Activated T-helper 1 cell treated with anti-CD3 and anti-CD28 coated beads, Interleukin-2, amount 50 U/mL, for 16 hours (primary cell): ENCODE measurements at places on chromosomes 2 and 18.

GRCh38 chr2:29703336-29703735 lies 218.1 kb downstream of the ALK start:
- no peak for DNase-seq

DNA sequence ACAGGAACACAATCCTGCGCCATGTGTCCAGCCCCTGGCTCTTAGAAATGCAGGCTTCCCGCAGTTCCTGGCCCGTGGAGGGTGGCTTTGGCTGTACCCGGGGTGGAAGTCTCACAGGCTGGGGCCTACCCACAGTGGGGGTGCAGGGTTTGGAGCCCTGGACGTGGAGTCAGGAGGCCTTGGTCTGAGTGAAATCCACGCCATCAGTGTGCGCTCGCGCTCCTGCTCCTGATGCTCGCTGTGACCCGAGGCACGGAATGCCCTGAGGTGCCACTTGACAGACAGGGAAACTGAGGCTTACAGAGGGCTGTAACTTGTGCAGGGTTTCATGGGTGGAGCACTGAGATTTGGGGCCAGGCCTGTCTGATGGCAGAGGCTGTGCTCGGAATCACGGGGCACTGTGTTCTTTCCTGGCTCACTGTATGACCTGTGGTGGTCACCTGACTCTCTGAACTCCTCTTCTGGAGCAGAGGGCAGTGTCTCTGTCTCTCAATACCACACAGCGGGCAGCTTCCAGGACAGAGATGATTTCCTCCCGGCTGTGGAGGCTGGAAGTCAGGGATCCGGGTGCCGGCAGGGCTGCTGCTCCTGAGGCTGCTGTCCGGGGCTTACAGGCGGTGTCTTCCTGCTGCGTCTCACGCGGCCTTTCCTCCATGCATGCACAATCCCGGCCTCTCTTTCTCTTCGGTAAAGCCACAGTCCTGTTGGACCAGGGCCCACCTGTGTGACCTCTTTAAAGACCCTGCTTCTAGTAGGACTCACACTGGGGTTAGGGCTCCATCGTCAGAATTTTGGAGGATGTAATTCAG lies 25.9 kb upstream of the ALLC start:
- DNase-seq = no peak

- no peak for DNase-seq
Observed at GRCh38 chr2:233023761-233024410, 8.6 kb upstream of the NEU2 start.

DNA sequence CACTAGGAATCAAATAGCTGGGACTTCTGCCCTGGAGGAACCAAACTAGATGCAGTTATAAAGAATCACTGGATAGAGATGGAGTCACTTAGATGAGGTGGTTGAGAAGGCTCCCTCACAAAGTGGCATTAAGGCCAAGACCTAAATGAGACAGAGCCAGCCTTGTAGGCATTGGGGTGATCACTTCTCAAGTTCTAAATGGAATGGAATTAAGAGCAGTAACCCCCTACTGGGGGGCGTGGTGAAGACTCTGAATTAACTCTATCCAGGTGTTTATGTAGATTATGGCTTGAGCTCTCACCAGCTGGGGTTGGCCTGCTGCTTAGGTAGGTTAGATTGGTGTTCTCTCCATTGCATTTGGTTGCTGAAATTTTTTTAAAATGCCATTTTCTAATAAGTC lies 71.3 kb downstream of the TTC27 start:
- DNase-seq = no peak

GRCh38 chr2:181836583-181836982 lies 54.9 kb upstream of the ITPRID2 start:
- DNase-seq = no peak

GRCh38 chr2:238291550-238292281 lies 3.3 kb upstream of the PER2 start:
- no peak for DNase-seq

DNA sequence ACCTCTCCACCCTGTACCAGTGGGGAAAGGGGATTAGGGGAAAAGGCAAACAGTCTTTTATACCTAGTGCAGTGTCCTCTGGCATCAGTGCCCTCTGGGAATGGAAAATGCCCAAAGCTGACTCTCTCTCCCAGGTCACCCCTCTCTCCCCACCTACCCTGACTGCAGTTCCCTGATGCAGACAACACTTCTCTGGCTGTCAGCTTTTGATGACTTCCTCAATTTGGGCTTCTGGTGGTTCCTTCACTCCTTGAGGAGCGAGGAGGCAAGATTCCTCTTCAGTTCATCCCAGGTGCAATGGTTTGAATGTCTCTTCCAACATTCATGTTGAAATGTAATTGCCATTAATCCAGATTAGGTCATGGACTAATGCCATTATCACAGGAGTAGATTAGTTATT lies 19.7 kb upstream of the PPM1B start:
- no peak for DNase-seq

DNA sequence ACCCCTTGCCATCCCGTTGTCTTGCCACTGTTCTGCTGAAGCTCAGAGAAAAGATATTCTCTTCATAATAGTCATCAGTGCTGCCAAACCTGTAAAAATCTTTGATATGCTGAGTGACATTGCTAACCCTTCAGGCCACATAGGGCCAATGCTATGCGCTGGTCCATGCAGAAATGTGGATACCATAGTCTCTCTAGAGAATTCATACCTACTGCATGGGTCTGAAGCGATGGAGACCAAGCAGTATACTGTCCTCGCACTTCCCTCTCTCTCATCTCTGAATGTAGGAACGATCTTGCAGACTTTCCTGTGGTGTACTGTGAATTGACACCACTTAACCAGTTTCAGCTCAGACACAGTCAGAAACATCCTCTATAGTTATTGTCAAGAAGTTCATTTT lies 17.9 kb upstream of the ANKRD44 start:
- no peak for DNase-seq

DNA sequence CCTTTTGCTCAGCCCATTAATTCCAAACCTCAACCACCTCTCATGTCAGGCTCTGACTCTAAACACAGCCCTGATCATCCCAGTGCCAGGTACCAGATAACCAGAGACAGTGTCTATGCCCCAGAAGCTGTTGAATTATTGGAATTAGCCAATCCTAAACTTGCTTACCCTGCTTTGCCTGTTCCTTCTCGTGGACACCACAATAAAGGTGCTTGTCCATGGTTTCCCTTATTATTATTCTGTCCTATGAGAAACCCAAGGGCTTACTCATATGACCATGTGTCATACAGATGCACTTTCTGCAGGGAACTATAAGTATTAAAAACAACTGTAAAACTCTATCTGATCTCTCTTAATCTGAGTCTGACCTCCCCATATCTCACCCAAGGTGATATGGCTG lies 2193.8 kb upstream of the PIK3C3 start:
- DNase-seq = no peak

DNA sequence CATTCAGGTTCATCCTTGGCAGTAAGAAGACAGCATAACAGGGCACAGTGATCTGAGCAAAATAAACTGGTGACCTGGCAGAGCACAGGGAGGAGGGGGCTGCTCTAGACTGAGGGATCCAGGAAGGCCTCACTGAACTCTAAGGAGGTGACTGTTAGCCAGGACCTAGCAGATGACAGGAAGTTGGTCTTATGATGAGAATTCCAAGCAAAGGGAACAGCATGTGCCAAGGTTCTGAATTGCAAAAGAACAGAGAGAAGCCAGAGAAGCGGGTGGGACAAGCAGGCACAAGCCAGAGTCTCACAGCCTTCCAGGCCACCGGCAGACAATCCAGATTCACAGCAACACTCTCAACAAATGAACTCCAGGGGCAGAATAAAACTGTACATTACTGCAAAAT lies 152.7 kb upstream of the PTPRM start:
- no peak for DNase-seq

- no peak for DNase-seq
Observed at GRCh38 chr2:22626621-22627020, 758.4 kb upstream of the KLHL29 start.

DNA sequence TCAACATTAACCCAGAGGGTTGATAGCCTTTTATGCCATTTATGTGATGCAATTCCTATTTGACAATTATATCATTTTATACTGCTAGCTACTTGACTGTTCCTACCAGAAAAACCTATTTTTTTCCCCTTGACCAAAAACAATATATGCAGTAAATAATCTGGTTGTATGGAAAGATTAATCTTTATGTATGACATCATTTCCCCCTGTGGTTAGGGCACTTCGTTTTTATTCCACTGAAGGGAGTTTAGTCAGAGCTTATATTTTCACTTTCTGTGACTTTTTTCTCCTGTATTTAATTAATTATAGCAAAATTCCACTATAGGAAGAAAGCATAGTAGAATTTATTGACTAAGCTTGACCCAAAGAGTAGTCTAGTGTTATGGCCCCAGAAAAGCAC lies 107.6 kb downstream of the HAUS1 start:
- no peak for DNase-seq

DNA sequence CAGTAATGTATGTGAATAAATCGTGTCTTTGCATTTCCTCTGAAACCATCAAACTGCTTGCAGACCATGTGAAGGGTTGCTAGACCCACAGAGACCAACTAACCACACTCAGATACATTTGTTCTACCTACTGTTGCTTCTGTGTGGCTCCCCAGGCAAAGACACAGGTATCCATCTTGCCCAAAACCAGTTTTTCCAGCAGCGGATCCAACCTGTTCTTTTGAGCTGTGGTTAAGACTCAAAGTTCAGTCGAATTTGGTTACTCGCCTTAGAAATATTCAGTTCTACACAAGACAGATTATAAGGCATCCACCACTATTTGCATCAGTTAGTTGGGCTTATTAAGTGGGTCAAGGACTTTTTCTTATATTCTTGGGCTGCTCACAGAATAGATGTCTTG lies 276.2 kb upstream of the EPHA4 start:
- DNase-seq = no peak
